Fibroblast of lung (primary cell): ENCODE measurements at places on chromosomes 5 and 9.

DNA sequence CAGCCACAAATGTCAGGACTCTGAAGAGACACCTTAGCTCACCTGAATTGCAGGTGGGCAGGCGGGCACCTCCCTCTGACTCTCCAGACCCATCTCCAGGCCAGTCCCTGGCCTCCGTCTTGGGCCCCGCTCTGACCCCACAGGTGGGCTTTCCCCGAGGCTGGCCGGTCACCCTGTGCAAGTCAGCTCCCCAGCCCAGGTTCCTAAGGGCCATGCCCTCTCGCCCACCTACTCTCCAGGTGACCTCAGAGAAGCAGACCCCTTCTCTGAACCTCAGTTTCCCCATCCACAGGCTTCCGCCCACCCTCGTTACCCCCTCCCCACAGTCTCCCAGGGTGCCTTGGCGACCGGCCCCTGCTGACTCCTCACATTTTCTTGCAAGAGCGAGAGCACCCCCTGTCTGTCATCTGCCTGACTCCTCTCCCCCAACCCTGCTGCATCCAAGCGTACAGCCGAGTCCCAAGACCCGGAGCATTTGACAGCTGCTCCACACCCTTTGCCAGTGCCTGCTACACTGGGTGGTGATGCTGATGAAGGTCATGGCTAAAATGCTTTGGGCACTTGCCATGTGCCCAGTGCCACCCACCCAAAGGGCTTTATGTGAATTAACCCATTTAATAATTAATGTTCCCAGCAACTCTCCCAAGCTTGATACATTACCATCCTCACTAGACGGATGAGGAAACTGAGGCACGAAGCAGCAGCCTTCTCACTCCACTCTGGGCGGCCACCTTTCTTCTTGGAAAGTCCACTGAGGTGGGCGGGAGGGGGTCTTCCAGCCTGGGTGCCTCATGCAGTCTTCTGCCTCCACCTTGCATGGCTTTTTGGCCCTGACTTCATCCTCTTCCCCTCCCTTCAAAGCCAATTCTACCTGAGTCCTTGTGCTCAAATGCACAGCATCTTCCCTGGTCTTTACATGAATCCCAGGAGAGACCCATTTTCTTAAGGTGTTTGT lies 51.1 kb upstream of the ORM1 start:
- peak; percentile 68 for DNase-seq

DNA sequence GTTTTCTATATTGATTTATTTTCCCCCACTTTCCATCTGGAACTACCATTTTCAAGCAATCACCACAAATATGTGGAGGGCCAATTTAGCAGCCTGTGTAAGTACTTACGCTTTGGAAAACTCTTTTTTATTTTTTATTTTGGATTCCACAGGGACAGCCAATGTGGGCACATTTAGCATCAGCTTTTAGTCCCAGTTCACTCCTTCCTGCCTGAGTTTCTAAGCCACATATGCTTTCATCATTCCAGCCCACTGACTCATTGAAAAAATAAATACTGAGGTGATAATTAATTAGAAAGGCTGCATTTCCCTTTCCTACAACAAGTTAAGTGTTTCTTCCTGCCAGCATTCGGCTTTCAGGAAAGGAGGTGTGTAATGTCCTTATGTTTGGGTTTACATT lies 76.8 kb downstream of the TMEM167A start:
- DNase-seq = peak; percentile 80

DNA sequence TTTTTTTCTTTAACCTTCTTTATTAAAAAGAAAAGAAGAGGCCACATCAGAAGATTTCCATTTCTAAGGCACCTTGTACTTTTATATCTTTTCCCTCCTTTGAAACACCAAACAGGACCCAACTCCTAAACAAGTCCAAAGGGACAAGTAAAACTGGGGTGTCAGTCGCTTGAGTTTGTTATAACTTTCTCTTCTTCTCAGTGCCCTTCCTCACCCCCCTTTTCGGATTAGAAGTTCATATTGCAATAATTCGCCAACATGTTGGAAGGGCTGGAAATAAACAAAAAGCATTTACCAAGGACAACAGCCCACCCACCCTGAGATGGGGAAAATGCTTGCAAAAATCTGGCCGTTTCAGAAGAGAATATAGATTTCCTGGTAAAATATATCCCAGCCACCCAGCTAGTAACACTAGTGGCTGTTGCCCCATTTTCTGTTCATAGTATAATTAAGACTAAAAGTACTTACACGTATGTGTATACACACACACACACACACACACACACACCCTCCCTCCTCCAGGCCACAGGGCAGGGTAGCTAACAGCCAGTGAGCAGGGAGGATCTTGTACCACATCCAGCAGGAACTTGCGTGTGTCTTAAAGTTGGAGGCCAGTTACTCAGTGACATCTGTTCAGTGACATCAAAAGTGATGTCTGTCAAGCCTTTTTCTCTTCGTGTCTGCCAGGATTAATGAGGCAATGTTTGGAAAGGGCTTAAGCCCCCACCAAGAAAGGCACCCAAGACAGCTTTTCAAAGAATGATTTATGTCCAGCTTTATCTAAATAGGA lies 149.1 kb upstream of the KLF4 start:
- DNase-seq = peak; percentile 53

DNA sequence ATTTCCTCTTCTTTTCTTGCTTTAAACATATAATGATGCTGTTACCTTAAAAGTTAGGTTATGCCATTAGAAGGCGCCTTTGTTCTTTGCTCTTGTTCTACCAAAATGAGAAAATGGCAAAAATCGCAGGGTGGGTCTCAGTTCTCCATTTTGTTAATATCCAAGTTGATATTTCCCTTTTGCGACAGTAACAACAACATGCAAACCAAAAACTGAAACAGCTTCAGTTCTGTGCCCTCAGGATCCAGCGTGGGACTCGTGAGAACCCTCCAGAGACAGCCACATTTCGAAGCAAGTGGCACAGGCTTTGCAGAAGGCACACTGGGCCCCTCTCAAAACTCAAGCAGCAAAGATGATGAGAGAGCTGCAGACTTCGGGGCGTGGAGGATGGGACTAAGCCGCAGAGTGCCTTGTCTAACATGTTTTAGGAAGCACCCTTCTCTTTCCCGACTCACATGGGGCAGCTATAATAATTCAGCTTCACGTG lies 33.0 kb upstream of the LCP2 start:
- DNase-seq = no peak

DNA sequence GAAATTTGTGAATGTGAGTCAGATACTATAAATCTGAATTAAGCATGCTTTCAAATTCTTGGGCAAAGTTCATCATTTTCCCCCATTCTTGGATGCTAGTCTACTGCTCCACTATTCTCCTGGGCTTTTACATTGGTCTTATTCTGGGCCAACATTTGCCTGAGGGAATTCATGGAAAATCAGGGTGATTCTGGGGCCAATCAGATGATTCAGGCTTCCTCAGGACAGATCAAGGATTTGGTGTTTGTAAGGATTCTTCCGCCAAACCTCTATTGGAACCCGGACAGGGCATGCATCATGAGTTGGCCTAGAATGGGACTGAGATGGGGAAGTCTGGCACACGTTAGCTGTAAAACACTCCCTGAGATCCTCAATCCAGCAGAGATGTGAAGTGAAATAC lies 113.8 kb downstream of the MEF2C start:
- no peak for DNase-seq
